CD8-positive, alpha-beta T cell (primary cell): ENCODE measurements at places on chromosomes 1 and 21.
A peak's percentile ranks its signal among the peaks of the same experiment; 100 is the strongest.

DNA sequence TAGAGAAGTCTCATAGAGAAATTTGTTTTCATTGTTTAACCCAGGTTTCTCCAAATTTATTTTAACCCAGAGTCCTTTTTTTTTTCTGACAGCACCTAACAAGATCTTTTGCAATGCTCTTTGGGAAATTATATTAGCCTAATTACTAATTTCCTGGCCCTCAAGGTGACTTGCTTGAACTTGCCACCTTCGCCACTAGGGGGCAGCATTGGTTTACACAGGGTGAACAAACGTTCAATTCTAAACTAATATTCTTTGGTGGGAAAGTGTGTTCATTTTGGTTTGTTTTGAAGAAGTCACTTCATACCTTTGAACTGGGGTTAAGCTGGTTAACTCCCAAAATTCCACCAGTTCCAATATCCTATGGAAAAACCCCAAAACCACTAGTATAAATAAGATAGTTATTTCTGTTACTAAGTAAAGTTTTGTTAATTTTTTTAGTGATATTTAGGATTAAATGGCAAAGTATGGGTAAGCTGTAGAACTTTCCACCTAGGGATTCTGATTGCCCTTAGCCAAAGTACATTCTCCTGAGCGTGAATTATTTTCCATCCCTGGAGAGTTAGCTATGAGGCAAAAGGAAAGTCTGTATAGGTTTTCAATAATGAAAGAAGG lies 13.0 kb downstream of the CCDC190 start:
- DNase-seq, result peak; percentile 75

DNA sequence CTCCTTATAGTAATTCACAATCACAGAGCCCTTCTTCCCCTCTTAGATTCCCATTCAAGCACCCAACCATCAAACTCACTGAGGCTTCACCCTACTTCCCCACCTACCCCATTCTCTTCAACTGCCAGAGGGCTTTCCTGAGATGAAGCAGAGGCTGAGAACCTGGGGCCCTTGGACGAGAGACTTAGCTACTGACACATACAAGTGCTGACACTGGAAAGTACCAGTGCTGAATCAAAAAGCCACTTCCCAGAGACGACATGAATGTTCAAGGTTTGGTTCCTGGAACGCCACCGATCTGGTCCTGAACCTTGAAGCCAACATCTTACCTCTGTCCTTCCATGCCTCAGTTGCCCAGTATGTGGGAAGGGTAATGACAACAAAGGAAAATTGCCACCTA lies 16.6 kb upstream of the RAP1A start:
- DNase-seq, result no peak

GRCh38 chr1:92536211-92536979 lies 49.7 kb upstream of the GFI1 start:
- no peak for DNase-seq

GRCh38 chr1:40985875-40986274 lies 6.4 kb downstream of the CTPS1 start:
- DNase-seq, result no peak

DNA sequence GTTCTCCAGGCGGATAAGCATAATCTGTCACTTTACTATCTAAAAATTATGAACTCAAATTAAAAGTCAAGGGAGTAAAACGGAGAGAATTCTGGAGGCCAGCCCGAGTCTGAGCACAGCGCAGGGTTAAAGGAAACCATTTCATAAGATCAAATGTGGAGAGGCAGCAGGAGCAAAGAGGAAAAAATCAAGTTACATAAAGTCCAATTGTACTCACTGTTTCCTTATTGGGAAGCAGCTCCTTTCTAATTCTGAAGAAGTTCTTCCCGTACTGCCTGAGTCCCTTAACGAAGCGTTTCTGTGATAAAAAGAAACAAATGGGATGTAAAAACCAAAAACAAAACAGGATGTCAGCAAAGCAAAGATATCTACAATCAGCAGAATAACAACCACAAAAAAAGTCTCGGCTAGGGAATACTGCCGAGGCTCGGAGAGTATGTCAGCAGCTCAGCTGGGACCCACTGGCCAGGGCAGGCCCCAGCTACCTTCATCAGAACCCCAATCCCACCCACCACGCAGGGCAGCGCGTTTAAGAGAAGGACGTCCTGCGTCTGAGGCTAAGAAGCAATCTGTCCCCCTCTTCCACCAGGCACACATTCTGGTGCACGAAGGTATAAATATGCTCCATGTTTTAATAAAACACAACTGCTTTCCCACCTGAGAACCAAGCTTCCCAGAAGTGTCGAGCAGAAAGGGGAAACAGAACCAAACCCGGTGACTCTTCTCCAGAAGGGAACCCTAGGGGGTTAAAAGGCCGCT lies 104.8 kb downstream of the SLC45A1 start:
- DNase-seq, result no peak

DNA sequence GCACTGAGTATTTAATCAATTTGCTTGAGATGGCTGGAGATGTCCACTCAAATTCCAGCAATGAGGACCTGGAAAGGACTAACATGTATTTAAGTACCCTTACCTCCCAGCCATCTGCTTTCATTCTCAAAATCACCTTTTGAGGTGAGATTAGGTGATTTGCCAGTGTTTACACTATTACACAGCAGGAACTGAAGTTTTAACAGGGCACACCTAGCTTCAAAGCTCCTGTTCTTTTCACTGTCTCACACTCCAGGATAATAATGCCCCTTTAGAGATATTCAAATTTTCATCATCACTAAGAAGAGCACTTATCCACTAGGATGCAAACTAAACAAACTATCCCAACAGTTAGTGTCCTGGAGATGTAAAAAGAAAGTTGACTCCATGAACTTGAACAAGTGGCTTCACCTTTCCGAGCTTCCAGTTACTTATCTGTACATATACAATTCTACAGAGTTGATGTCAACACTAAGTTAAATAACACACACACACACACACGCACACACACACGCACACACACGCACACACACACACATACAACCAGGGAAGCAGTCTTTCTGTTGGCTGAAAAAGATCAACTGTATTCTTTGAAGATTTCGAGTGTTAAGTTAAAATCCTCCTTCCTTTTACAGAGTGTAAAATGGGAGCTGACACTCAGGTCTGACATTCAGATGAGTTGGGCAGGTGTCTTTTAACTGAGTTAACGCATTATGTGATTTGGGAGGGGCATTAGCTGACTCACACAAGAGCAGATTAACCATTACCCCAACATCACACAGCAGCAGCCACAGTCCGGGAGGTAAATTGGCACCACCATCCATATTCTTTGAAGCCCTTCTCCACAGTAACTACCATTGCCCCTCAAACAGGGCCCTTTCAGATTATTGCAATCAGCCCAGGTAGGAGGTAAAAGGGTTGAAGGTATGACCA lies 15.5 kb upstream of the JAK1 start:
- DNase-seq, result no peak

DNA sequence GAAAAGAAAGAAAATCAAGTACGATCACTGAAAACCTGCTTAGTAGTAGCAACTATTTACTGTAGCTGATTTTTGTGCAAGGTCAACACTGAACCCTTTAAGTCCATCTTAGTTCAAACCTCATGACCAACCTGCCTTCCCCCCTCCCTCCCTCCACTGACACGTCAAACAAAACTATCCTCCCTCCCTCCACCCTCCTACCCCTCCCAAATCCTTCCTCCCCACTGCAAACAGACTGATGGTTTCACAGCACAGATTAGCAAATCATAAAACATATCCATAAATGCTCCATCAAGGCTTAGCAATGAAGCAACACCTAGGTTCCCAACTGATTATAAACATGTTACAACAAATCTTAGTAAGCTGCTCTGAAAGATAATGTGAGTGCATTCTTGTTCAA lies 164.3 kb upstream of the GREM2 start:
- DNase-seq, result no peak

- no peak for DNase-seq
These were observed 61.1 kb upstream of the PDE9A start for GRCh38 chr21:42592156-42592820.

DNA sequence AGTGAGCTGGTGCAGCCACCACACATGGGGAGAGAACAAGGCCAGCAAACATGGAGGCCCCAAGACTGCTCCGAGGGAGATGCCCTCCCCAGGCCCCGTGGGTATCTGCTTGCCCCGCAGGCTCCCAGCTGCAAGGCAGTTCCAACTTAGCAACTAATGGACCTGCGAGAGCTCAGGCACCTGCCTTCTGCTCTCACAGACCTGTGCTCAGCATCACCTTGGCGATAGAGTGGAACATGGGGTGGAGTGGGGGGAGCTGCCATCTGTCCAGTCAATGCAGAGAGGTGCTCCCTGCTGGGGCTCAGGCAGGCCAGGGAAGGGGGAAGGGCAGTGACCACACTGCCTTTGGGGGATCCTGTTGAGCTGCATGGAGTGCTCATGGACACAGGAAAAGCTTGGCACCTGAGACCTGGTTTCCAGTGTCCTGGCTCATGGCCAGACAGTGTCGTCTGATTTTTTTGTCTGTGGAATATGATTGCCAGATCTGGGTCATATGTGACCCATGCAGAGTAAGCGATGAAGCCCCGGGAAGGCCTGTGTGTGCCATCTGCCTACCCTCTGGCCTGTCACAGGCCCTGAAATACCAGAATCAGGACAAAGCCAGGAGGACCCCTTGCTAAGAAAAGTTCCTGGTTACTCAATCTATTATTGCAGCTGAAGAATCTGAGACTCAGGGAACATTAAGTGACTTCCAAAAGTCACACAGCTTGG lies 39.9 kb upstream of the TENT5C start:
- DNase-seq, result no peak

- no peak for DNase-seq
These were observed 602 bp downstream of the KIAA0319L start for GRCh38 chr1:35556484-35557117.

- DNase-seq, result no peak
These were observed 1.0 kb upstream of the AADACL3 start for GRCh38 chr1:12714710-12715475.

DNA sequence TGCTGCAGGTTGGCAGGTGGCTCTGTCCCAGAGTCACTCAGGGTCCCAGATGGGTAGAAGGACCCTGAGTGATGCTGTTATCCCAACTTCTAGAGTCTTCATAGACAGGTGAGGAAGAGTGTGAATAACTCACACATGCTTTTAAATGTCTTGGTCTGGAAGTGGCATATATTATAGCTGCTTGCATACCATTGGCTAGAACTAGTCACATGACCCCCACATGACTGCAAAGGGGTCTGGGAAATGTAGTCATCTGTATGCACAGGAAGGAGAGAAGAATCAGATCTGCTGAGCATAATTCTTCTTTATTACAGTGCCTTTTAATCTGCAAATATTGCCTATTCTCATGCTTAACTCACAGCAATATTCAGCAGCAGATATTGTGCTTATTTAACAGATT lies 28.2 kb upstream of the KLHDC7A start:
- no peak for DNase-seq

GRCh38 chr1:192700834-192701271 lies 64.9 kb downstream of the RGS13 start:
- DNase-seq, result no peak

DNA sequence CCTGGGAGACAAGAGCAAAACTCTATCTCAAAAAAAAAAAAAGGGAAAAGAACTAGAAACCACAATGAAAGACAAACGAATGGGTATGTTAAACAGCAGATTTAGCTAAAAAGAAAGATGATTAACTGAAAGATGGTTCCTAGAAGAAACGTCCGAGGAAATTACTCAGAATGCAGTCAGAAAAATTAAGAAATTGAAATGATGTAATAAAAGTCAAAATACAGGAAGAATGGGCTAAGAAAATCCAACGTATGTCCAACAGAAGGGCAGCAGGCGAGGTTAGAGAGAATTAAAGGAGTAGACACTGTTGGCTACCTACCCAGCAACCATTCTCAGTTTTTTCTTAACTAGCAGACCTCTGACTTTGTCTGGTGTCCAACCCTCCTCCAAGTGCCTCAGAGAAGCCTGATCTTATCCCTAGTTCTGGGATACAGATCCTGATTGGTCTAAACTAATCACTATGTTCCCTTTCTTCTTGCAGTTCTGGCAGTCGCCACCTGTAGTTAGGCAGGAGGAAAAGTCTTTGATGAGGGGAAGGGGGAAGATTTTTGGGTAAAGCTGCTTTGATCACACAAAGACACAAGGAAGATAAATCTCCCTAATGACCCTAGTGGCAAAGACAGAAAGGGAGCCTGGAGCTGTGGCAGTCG lies 25.7 kb downstream of the GPR161 start:
- no peak for DNase-seq

DNA sequence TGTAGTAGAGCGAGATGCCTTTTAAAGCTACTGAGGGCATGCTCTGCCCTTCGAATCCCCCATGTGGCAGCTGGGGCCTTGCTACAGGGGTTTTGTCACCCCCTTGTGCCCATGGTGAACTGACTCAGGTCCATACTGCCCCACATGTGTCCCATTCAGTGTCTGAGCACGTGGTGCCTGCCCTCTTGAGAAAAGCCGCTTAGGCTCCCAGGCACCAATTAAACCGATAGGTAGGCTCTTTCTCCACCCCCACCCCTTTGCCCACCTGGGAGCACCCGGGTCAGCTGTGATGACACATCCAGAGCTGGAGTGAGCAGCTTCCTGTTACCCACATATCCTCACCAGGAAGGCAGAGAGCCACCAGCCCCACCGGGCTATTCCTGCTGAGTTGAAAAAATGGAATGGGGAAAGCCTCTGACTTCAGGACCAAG lies 30.5 kb downstream of the TMCC2 start:
- DNase-seq, result no peak

DNA sequence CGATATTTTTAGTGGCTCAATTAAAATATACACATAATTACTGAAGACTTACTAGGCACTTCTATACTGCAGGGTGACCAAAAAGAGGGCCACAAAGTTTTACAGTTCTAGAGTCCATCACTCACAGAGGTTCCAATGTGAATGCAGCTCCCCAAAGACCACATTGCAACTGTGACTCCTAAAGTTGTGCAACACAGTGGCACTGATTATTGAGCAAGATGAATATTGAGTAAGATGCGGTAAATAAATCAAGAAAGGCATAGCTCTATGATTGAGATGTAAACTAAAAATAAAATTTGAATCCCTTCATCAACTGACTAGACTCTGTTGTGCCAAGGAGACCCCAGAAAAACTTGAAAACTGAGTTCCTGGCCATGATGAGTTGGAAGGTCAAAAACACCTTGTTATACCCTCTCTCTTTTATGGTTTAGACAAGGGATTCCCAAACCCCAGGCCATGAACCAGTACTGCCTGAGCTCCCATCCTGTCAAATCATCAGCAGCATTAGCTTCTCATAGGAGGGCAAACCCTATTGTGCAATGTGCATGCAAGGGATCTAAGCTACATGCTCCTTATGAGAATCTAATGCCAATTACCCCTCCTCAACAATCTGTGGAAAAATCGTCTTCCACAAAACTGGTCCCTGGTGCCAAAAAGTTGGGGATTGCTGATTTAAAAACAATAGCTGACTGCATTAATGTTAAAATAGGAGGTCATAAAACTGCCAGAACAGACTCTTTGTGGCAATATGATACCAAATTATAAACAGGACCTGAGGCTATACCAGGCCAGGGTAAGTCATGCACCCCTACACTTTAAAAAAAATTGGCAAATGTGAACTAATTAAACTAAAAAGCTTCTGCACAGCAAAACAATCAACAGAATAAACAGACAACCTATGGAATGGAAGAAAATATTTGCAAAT lies 94.3 kb downstream of the ADGRL4 start:
- no peak for DNase-seq

DNA sequence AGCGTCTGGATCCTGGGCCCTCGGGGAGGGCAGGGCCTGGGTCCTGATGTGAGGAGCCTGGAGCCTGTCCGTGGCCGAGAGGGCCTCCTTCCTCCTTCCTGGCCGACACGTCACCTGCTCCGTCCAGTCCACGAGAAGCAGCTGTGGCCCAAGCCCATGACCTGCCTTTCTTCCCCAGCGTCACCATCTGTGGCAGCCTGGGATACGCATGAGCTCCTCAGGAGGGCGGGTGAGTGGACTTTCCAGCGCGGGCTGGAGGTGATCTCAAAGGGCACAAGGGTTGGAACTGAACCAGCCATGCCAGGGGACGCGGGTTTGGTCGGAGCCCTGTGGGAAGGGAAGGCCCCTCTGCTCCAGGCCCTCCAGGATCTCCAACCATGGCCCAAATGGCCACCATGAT lies 90.4 kb downstream of the DHRS3 start:
- DNase-seq, result no peak
